PC-3 (cell line): ENCODE measurements at places on chromosomes 7 and 10. TPM values are rescaled to one million over a fixed set of nuclear protein-coding genes. Genes with fewer than 3 reads are reported as not detected.
A peak's percentile ranks its signal among the peaks of the same experiment; 100 is the strongest.

Gene ARHGEF5
- total RNA-seq = 15.5 and 17.7 TPM in 2 replicates

Gene FRMD4A
- total RNA-seq = 7.1 and 9.8 TPM in 2 replicates

- H3K27ac ChIP-seq = no peak overlapping the region
- H3K4me3 ChIP-seq = peak overlapping the region; percentile 46; the same call in 1 of the 2 replicates
- no peaks in the 10 kb centered on the region for H3K36me3 ChIP-seq
- no peaks in the 10 kb centered on the region for H3K27me3 ChIP-seq
- peak; percentile 45 for DNase-seq
- 0 out of 2 replicates have a peak, but pooled peaks cover 8% of the 10 kb centered on the region for H3K4me1 ChIP-seq
Measured at GRCh38 chr7:4661871-4662270, 20.2 kb upstream of the FOXK1 start.

Gene FAM25C
- not detected in 2 replicates for total RNA-seq

- peaks cover 18% of the 10 kb centered on the region for H3K4me1 ChIP-seq
- H3K27ac ChIP-seq = no peak overlapping the region
- no peak for DNase-seq
Measured at GRCh38 chr7:139112316-139112715, 2.8 kb upstream of the ZC3HAV1 start.

DNA sequence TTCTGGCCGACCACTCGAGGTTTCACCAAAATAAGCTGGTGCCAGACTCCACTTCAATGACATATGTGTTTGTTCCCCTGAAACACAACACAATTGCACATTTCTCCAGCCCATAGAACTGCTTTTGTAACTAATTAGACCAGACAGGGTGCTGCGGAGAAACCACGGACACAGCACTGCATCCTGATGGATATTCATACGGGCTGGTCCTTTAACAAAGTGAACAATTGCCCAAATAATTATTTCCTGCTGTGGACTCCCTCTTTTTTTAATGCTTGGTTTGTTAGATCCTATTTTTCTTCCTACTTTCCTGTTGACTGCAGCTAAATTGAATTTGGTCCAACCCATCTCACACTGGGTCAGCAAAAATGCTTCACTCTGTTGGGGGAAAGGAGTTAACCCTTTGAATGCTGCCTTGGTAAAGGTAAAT lies 198.6 kb upstream of the BMPER start:
- H3K27me3 ChIP-seq = no peaks in the 10 kb centered on the region
- no peaks in the 10 kb centered on the region for H3K36me3 ChIP-seq
- no peak for DNase-seq
- H3K4me3 ChIP-seq = no peak overlapping the region
- H3K27ac ChIP-seq = no peak overlapping the region
- no peaks in the 10 kb centered on the region for H3K4me1 ChIP-seq

DNA sequence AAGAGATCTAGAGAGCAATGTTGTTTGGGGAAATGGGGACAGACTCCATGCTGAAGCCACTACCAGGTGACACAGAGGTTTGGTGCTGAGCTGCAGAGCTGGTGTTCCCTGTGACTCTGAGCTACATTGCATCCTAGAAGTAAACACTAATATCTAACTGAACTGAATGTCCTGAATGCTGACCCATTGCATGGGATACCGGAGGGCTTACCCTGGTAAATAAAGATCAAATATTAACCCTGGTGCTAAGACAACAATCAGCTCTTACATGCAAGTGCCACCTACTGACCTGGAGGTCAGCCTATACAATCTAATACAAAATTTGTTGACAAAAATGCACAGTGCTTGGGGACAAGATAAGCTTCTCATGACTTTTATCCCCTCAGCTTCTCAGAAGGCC lies 851.3 kb upstream of the KCND2 start:
- no peaks in the 10 kb centered on the region for H3K36me3 ChIP-seq
- H3K4me3 ChIP-seq = no peak overlapping the region
- no peak for DNase-seq
- no peaks in the 10 kb centered on the region for H3K4me1 ChIP-seq
- H3K27me3 ChIP-seq = no peaks in the 10 kb centered on the region

- H3K27me3 ChIP-seq = no peaks in the 10 kb centered on the region
- no peak overlapping the region for H3K27ac ChIP-seq
- DNase-seq = no peak
- no peak overlapping the region for H3K4me3 ChIP-seq
Measured at GRCh38 chr7:1106793-1107421, 19.0 kb downstream of the GPER1 start.

Gene TAS2R41
- total RNA-seq = not detected in 2 replicates

GRCh38 chr10:116974456-116975005 lies 30.5 kb downstream of the SHTN1 start:
- DNase-seq = peak; percentile 88
- H3K4me1 ChIP-seq = peaks cover 34% of the 10 kb centered on the region
- H3K4me3 ChIP-seq = peak overlapping the region; percentile 56; the same call in 1 of the 2 replicates
- H3K36me3 ChIP-seq = peaks cover 19% of the 10 kb centered on the region

GRCh38 chr7:132980402-132980801 lies 101.5 kb downstream of the CHCHD3 start:
- H3K4me3 ChIP-seq = no peak overlapping the region
- H3K27ac ChIP-seq = no peak overlapping the region
- H3K4me1 ChIP-seq = no peaks in the 10 kb centered on the region
- no peak for DNase-seq

Gene DDC
- total RNA-seq = not detected in 2 replicates

DNA sequence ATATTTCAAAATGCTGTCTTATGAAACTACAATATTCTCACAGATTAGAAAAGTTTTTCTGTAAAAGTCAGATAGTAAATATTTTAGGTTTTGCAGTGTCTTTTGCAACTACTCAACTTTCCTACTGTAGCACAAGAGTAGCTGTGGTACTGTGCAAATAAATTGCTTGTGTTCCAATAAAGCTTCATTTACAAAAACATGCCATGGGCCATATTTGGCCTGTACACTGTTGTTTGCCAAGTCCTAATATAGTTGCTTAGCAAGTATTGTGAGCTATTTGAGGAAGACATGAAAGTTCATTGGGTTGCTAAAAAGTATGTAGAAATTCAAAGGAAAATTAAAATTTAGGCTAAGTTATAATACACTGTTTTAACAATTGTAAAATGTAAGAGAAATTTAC lies 80.0 kb downstream of the TFPI2 start:
- no peak for DNase-seq
- 0 out of 2 replicates have a peak, but pooled peaks cover 4% of the 10 kb centered on the region for H3K27me3 ChIP-seq
- H3K4me1 ChIP-seq = no peaks in the 10 kb centered on the region
- H3K27ac ChIP-seq = no peak overlapping the region
- H3K36me3 ChIP-seq = no peaks in the 10 kb centered on the region

GRCh38 chr7:2979201-2979631 lies 64.5 kb downstream of the CARD11 start:
- H3K36me3 ChIP-seq = no peaks in the 10 kb centered on the region
- no peaks in the 10 kb centered on the region for H3K4me1 ChIP-seq
- DNase-seq = no peak
- peaks cover 41% of the 10 kb centered on the region for H3K27me3 ChIP-seq

DNA sequence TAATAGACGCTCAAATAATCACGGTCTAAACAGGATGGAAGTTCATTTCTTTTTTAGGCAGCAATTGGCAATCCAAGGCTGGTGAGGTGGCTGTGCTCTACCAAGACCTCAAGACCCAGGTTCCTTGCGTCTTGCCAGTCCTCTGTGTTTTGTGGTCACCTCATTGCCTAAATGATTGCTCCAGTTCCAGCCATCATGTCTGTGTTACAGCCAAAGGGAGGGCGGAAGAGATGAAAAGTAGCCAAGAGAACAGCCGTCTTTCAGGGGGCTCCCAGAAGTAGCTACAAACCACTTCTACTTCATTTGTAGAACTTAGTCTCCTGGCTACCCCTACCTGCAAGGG lies 19.2 kb upstream of the C10orf67 start:
- no peak for DNase-seq
- H3K36me3 ChIP-seq = no peaks in the 10 kb centered on the region
- H3K27me3 ChIP-seq = no peaks in the 10 kb centered on the region

DNA sequence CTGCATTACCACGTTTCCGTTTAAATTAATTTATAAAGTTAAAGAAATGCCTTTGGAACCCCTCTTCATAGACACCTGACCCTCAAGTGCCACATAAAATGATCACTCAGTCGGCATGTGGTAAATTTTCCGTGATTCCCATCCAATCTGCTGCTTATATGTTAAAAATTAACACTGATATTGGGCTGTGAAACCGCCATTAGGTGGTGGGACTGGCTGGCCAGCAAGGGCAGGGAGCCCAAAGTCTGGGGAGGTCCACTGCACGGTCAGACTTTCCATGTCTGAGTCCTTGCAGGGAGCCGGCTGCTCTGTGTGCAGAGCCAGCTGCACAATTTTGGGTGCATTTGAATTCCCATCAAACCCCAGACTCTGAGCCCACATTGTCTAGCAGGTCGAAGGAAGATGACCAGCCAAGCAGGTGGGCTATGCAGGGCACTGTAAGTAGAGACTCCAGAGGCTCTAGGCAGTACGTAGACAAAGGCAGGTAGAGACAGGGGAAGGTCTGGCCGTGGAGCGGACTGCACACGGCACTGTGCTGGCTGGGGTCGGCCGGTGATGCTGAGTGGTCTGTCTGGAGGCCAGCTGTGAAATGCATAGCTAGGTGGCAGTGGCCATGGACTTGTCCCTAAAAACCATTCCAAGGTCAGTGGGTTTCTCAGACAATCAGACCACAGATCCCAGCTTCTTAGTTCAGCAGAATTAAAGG lies 122.9 kb downstream of the SH3PXD2A start:
- H3K36me3 ChIP-seq = no peaks in the 10 kb centered on the region
- H3K27ac ChIP-seq = peak overlapping the region; percentile 43; the same call in 1 of the 2 replicates

Gene OPALIN
- not detected in 2 replicates for total RNA-seq

GRCh38 chr10:123427165-123427786 lies 238.9 kb upstream of the GPR26 start:
- no peak overlapping the region for H3K27ac ChIP-seq
- H3K36me3 ChIP-seq = no peaks in the 10 kb centered on the region
- H3K27me3 ChIP-seq = peaks cover 38% of the 10 kb centered on the region
- H3K4me3 ChIP-seq = no peak overlapping the region
- H3K4me1 ChIP-seq = 0 out of 2 replicates have a peak, but pooled peaks cover 3% of the 10 kb centered on the region
- peak; percentile 47 for DNase-seq

Gene ZNF488
- 1.7 and 2.1 TPM in 2 replicates for total RNA-seq

- no peaks in the 10 kb centered on the region for H3K36me3 ChIP-seq
- DNase-seq = no peak
- peaks cover 76% of the 10 kb centered on the region for H3K4me1 ChIP-seq
- no peaks in the 10 kb centered on the region for H3K27me3 ChIP-seq
Measured at GRCh38 chr7:29610086-29610485, 46.5 kb downstream of the PRR15 start.

DNA sequence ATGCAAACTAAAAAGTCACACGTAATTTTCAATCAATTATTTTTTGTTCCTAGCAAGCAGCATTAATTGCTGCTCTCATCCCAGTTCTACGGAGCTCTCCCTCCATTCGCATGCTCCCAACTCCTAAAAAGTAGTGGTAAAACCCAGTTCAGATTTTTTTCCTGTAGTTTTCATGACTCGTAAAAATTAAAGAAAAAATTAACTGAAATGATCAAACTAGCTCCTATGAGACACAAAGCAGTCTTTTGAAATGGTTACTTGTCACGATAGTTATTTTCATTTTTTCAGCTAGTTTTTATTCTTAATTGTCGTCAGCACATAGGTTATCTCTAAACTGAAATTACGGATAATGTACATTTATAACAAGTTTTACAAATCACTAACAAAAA lies 1.8 kb downstream of the HNRNPA2B1 start:
- H3K4me1 ChIP-seq = peaks cover 20% of the 10 kb centered on the region
- peak overlapping the region; percentile 99 for H3K4me3 ChIP-seq
- no peaks in the 10 kb centered on the region for H3K27me3 ChIP-seq

Gene ZDHHC4
- total RNA-seq = 28.9 and 33.9 TPM in 2 replicates

- no peak for DNase-seq
- H3K27me3 ChIP-seq = peaks cover 46% of the 10 kb centered on the region
- no peak overlapping the region for H3K4me3 ChIP-seq
- no peaks in the 10 kb centered on the region; the same call in 1 of the 2 replicates for H3K4me1 ChIP-seq
Measured at GRCh38 chr7:159136846-159137245, 7.8 kb downstream of the VIPR2 start.

Gene UNCX
- not detected in 2 replicates for total RNA-seq

DNA sequence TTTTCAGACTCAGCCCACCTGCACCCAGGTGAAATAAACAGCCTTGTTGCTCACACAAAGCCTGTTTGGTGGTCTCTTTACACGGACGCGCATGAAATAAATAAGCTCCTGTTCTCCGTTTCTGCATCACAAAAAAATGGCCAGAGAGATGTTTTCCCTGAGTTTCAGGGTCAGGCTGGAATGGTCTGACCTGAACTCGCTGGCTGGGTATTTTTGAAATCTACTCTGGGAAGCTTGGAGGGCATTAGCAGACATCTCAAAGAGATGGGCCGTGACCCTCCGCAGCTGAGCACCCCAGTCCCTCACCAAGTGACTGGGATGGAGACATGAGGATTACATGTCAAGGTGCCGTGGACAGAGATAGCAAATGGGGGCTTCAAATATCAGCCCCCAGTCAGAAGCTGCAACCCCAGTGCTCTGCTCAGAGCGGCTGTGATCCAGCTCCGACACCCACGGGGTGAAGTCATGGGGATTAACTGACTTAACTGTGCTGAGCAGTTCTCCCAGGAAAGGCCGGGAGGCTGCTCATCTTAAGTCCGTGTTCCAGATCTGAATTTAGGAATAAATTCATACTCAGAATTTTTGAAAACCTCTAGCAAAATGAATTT lies 22.3 kb downstream of the CALML5 start:
- H3K36me3 ChIP-seq = no peaks in the 10 kb centered on the region
- H3K4me3 ChIP-seq = no peak overlapping the region
- DNase-seq = no peak
- no peaks in the 10 kb centered on the region for H3K27me3 ChIP-seq

Gene GHITM
- 187 and 211 TPM in 2 replicates for total RNA-seq

Gene YAE1
- 14.7 and 23.6 TPM in 2 replicates for total RNA-seq

Gene LIPF
- not detected in 2 replicates for total RNA-seq

DNA sequence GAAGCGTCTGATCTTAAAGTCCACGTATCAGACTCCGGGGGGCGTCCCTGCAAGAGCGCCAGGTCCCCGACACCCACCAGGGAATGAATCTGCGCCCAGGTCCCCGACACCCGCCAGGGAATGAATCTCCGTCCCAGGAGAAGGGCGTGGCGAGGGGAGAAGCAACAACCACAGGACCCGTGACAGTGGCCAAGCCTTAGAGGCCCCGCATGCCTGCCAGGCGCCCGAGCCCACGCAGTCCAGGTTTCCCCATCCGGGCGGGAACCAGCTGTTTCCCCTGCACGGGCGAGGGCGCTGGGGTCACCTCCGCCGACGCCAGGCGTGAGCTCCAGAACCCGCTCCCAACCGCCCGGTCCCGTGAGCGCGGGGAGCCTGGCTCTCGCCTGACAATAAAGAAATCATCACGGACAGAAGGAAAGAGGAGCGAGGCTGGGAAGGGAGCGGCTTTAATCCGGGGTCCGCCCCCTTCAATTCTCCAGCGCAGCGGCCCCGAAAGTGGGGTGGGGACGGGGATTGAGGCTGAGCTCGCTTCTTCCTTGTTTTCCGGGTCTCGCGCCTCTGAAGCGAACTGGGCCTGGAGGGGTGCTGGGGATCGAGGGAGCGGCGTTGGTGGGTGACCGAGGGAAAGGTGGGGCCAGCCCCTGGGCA lies 29.0 kb upstream of the BMS1 start:
- H3K27ac ChIP-seq = no peak overlapping the region
- H3K27me3 ChIP-seq = peaks cover 48% of the 10 kb centered on the region
- no peak for DNase-seq
- H3K36me3 ChIP-seq = no peaks in the 10 kb centered on the region

GRCh38 chr7:19617901-19618300 lies 90.9 kb downstream of the POLR1F start:
- H3K36me3 ChIP-seq = no peaks in the 10 kb centered on the region
- no peak overlapping the region for H3K27ac ChIP-seq
- H3K4me3 ChIP-seq = no peak overlapping the region
- H3K27me3 ChIP-seq = 0 out of 2 replicates have a peak, but pooled peaks cover 17% of the 10 kb centered on the region
- DNase-seq = no peak

Gene NEURL1
- 1.7 and 3.5 TPM in 2 replicates for total RNA-seq

- H3K4me3 ChIP-seq = no peak overlapping the region
- no peaks in the 10 kb centered on the region for H3K36me3 ChIP-seq
- peak; percentile 80 for DNase-seq
- H3K27ac ChIP-seq = no peak overlapping the region
- H3K4me1 ChIP-seq = no peaks in the 10 kb centered on the region
Measured at GRCh38 chr10:68212721-68213352, 19.1 kb downstream of the ATOH7 start.

Gene SNX10
- 6.2 and 7.9 TPM in 2 replicates for total RNA-seq

Gene CHN2
- total RNA-seq = 3.1 and 7.7 TPM in 2 replicates
